NCI-H146 (cell line): ENCODE measurements at places on chromosomes 5 and 9.

DNA sequence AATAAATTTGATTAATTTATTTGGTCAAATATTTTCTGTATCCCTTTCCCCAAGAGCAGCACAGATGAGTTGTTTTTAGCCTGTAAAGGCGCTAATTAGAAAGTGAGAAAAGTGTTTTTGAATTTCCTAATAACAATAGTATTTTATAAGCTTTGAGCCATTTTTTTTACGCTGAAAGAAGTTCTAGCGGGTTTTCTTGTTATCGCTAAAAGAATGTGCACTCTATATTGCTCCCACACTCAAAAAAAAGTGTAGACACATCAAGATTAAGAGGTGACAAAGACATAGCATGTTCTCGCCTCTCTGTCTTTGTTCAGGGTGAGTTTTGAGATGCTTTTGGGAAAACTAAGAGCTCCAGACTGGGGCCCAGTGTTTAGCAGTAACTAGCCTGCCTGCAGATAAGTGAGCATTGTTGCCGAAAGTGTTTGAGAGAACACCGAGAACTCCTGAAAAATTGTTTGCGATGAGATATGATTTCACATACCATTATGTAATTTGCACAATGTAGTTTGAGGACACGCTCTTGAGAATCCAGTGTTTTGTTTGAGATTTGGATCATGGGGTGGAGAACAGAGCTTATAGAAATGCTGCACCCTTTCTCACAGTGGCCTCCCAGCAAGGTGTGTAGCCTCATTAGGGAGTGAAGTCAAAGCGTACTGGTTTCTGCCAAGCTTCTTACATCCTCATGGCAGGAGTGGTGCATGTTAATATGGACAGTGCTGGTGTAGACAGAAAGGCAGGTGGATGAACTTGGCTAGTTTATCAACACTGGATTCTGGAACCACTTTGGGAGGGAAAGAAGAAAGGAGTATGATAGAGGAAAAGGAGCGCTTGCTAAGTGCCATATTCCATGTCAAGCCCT is 1.5 kb downstream of the F2R start:
- DNase-seq = no peak

- no peak for DNase-seq
Measured at GRCh38 chr9:92740009-92740408, 24.6 kb downstream of the BICD2 start.

DNA sequence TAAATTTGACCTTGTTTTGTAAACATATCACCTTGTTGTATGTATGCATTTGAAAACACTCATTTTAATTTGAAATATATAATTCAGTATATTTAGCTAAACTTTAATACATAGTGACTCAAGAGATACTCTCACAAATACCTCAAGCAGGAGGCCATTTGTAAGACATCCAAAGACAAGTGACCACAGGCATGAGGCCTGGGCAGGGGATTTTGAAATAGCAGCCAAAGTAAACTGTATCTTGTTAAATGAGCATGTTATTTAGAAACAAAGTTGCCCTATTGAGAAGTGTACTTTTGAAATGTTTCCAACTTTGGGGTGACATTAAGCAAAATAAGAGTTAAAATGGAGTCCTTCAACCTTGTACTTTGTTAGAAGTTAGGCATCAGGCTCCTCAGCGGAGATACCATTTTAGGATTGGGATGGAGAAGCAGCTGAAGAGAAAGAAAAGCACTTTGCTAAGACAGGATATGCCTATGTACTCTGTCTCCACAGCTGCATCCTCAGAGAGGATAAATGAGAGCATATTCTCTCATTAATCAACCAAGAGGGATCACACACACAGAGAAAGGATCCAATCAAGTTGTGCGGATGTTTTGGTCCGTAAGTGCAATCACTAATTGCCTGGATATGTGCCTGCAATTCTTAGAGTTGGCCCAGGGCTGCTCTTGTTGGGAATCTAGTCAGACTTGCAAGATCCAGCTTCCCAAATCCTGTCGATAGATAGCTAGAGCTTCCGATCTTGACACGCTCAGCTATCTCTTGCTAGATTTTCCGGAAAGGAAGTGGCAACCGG is 157.5 kb upstream of the HAPLN1 start:
- DNase-seq = no peak

DNA sequence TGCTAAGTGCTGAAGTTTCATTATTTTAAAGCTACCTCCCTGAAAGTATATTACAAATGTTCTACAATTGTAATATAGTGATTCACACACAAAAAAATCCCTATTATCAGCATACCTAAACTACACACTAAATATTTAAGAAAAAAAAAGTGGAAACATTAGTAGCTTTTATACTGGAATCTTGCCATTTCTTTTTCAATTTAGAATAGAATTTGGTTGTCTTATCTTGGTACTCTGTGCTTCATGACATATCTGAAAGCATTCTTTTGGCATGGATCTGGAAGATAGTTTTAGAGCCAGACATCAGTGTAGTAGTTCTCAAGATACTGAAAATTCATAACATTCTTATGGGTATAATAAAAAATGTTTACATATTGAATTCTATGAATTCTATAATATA is 35.0 kb downstream of the SLC1A3 start:
- DNase-seq = no peak

DNA sequence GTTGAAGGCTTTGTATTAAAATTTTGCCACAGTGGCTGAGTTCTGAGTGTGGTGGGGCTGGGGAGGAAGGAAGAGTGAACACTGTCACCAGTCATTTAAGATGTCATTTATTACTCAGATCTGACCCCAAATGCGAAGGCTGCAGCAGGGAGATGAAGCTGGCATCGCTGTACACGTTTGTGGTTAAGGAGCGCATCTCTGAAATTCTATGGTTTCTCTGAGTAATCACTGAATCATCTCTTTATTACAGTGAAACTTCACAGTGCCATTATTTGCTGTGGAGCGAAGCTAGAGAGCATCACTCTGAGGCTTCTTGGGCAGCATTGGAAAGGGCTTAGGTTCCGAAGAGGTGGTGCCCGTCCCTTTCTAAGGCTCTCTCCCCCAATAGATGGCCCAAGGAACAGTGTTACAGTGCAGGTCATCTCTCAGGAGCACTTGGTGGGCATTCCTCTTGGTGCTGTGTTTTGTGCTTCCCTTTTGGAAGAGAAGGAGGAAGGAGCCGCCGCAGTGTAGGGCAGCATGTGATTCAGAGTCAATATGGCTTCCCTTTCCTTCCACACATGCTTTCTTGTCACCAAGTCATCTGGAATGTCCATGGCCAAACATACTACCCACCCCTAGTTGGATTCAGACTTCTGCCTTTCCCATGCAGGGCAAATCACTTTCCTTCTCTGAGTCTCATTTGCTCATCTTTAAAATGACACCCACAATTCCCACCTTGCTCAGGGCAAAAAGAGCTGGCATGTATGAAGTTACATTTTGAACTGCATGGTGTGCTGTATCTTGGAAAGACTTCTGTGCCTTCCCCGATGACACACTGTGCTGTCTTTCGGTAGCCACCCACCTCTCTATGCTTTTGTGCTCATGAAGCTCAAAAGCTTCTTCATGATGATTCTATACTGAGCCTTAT is 9.3 kb upstream of the TEX48 start:
- no peak for DNase-seq
